ENCODE measurements at places on chromosomes 11 and 22.

GRCh38 chr11:11456866-11457265 is 103.8 kb upstream of the CSNK2A3 start:
- DNase-seq: no peak

DNA sequence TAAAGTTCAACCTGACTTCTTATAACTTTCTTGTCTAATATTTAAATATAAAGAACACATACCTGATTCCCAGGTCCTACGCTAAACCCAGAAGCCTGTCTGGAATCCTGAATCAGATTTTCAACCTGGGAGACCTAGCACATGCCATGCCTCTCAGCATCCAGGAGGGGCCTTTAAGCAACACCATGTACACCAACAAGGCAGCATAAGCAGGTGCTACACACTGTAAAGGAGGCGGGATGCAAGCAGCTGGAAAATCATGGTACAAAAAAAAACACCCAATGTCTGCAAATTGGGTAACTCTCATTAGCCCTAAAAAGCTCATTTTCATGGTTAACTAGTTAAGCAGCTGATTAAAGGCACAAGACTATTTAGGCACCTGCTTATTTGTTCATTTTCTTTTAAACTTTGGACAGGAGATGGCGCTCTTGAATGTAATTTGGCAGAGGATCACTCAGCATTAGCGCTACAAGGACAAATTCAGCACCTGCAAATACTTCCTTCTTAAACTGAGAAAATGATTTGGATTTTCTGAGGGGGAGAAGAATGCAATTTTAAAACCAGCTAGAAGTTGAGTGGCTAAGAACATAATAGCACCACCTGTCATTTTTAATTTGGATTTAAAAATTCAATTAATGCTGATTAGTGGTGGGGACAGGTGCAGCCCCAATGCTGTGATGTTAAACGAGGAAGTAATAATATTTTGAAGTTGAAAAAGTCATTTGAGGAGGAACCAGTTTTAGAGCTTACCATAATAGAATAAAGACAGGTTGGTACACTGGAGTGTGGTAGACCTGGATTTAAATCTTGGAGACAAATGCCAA is 104.0 kb downstream of the FAR1 start:
- DNase-seq: peak; percentile 76

GRCh38 chr11:7694235-7694634 is 12.0 kb downstream of the OVCH2 start:
- DNase-seq: no peak

DNA sequence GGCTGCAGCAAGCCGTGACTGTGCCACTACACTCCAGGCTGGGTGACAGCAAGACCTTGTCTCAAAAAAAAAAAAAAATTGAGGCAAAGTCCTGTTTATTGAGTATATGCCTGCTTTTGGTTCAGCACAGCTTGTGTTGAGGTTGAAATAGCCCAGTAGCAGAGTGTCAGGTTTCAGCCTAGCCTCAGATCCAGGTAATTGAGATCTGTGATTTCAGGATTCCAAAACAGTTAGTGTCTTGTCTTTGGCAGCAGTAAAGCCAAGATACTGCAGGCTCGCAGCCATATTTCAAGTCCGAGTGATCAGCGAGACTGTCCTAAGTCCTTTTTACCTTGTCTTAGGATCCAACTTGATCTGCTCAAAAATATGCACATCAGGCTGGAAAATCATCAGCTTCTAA is 27.0 kb downstream of the CUL5 start:
- DNase-seq: no peak

DNA sequence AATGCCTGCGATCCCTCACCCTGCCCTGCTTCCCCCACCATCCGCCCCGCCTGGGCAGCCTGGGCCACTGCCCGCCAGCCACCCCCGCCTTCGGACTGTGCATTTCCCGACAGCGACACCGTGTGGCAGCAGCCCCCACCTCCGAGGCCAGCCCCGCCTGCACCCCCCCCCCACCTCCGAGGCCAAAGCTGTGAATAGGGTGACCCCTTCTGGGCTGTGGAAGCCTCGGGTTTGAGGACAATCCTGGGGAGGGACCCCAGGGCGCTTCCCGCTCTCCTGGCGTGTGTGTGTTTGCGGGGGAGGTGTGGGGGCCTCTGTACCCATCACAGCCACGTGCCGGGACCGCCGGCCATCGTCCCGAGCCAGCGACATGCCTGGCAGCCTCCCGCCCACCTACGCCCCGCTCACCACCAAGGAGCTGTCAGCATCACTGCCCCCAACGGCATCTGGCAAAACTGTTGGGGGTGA is 33.8 kb upstream of the PPARA start:
- peak; percentile 76 for DNase-seq

GRCh38 chr22:46800102-46800857 is 37.8 kb downstream of the TBC1D22A start:
- no peak for DNase-seq

GRCh38 chr22:50605002-50605612 is 4.5 kb downstream of the MAPK8IP2 start:
- DNase-seq: no peak
